Naive thymus-derived CD8-positive, alpha-beta T cell (primary cell): ENCODE measurements at places on chromosomes 7 and 10.

- peak; percentile 75 for DNase-seq
Measured at GRCh38 chr7:98202367-98203195, 8.7 kb upstream of the BHLHA15 start.

GRCh38 chr7:38232502-38233366, 40.7 kb downstream of the TARP start:
- DNase-seq: peak; percentile 68

- DNase-seq: no peak
Measured at GRCh38 chr7:5437987-5438386, 14.4 kb upstream of the TNRC18 start.

GRCh38 chr10:70771311-70772194, 13.6 kb downstream of the TBATA start:
- DNase-seq: no peak

DNA sequence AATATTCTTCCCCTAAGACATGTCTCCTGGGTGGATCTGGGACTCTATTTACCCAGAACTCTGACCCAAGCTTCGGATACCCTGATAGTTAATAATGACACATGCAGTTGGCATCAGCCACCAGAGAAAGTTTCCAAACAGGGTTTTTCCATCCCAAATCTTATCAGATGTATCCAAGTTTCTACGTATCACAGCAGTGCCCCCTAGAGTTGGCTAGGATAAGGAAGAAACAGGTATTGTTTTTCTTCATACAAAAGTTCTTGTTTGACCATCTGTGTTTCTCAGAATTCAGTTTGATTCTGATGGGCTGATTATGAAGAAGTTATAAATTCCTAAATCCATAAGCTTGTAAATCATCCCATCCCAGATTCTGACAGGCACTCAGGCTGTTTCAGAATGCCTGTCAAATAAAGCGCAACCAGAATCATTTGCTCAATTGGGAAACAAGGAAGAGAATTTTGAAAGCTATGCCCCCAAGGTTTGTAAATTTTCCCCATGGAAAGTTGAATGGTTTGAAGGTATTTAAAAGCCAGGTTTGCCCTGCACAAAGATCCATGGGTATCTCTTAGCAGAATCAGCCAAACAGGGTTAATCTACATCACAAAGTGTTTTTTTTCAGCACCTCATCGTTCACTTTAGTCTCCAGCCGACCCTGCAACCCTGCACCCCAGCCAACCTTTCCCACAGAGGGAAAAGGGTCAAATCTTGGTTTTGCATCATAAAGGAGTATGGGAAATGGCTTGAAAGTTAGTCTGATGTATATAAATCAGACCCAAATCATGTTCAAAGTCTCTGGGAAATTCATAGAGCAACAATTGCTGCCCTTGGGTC, 47.4 kb downstream of the NRAP start:
- no peak for DNase-seq

DNA sequence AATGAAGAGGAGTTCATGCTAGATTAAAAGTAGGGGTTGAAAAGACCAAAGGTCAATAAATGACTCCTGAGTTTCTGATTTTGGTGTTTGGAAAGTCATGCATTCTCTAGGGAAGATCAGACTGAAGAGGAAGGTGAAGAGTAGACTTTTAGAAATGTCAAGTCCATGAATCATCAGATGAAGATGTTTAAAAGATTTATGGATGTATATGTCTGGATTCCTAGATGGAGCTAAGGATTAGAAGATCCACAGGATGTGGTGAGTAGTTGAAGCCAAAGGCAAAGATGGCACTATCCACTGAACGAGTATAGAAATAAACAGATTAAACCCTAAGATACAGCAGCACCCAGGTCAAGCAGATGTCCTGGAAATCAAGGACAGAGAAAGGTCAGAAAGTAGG, 298.5 kb downstream of the GPAM start:
- no peak for DNase-seq

- no peak for DNase-seq
Measured at GRCh38 chr10:61608255-61609033, 54.3 kb upstream of the CABCOCO1 start.

DNA sequence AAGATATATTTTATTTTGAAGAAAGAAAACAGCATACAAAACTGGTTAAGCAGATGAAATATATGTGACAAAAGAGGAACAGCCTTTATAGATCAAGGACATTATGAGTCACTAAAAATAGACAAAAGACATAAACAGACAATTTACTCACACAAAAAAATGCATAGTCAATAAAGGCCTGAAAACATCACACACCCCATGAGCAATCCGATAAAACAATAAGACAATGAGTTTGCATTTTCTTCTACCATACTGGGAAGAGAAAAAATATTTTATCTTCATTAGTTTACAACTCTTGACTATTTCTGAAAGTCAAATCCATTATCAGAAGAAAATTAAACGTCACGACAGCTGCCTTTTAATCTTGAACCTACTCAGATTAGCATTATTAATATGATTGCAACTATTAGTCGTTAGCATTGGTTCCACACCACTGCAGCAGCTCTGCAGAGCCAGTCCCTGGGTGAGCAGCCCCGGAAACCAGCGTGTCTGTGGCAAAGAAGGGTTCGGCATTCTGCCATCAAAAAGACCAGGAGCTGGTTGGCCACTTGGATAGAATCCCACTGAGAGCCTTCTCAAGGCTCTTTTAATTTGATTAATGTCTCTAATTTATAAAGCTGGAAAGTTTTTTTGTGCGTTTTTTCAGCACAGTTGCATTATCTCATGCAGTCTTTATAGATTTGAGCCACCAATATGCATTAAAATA, 305.4 kb upstream of the SHH start:
- DNase-seq: no peak

GRCh38 chr10:5094265-5095205, at the start of gene AKR1C3:
AKR1C3 (plus strand) TSS chr10:5094414; CDS start chr10:5094445, 31 bp downstream.
- DNase-seq: no peak

- DNase-seq: no peak
Measured at GRCh38 chr7:95470452-95470851, 15.3 kb upstream of the ASB4 start.

- DNase-seq: no peak
Measured at GRCh38 chr7:12583922-12584321, 13.4 kb downstream of the SCIN start.

DNA sequence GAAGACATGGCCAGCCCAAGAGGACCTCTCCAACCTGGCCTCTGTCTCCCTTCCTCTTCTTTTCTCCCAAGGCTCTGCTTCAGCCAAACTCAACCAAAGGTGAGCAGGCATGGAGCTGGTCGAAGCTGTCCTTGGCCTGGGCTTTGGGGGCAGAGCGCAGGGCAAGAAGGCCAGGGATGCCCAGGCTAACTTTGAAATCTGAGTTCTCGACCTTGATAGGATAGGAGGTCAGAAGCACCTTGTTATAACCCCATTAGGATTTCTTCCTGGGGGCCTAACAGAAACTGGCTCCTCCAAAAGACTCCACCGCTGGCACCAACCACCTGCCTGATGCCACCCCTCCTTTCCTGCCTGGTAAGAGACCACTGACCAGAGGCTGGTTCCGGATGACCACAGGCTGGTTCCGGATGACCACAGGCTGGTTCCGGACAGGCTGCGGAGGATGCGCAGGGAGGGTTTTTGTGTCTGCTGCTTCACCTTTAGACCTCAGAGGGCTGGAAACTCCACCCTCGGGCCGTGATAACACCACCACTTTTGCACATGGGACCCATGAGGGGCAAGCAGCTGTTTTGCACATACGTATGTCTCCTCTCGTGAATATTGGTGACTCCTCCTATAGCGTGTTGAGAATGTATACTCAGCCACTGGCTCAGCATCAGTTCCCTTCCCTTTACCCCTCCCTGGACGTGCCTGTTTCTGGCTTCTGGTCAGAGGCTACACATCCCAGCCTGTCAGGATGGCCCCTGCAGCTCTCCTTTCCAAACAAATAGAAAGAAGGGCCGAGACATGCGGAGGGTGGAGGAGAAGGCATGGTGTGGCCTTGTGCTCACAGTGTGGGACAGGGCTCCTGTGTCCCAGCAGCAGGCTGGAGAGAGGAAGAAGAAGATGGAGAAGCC, 140.1 kb downstream of the DNAJB6 start:
- no peak for DNase-seq

DNA sequence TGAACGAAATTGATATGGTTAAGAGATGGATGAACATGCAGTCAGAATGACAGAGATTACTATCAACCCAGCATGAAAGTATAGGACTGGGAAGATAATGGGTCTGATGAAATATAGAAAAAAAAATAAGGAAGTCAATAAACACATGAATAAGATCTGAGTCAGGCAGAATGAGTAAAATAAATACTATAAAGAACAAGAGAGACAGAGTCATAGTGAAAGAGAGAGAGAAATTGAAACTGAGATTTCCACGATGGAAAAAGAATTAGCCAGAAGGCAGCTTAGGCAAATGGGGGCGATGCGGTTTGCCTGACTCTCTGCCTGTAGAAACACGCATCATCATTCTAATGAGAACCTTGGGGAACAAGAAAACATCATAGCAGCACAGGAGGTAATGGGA, 26.6 kb downstream of the SEMA3D start:
- DNase-seq: no peak

DNA sequence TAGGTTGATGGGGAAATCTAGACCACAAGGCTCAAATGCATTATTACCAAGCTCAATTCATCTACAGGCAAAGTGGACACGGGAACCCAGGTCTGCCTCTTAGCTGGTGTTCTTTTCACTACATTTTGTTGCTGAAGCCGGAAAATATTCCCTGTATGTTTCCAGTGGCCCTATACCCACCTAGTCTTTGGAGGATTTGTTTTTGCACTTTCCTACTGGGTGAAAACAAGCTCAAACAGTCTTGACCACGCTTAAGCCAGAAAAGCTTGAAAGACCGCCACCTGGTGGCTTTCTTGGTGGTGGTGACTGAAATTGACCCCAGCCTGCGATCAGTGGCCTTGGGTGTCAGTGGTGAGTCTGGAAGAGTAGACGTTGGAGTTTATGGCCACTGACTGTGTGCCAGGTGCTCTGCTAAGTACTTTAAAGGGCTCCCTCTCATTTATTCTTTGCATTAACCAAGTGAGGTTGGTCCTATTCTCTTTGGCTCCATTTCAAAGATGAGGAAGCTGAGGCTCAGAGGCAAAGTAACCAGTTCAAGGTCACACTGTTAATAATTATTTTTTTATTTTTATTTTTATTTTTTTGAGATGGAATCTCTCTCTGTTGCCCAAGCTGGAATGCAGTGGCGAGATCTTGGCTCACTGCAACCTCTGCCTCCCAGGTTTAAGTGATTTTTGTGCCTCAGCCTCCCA, 11.1 kb upstream of the CRTAC1 start:
- DNase-seq: peak; percentile 20

DNA sequence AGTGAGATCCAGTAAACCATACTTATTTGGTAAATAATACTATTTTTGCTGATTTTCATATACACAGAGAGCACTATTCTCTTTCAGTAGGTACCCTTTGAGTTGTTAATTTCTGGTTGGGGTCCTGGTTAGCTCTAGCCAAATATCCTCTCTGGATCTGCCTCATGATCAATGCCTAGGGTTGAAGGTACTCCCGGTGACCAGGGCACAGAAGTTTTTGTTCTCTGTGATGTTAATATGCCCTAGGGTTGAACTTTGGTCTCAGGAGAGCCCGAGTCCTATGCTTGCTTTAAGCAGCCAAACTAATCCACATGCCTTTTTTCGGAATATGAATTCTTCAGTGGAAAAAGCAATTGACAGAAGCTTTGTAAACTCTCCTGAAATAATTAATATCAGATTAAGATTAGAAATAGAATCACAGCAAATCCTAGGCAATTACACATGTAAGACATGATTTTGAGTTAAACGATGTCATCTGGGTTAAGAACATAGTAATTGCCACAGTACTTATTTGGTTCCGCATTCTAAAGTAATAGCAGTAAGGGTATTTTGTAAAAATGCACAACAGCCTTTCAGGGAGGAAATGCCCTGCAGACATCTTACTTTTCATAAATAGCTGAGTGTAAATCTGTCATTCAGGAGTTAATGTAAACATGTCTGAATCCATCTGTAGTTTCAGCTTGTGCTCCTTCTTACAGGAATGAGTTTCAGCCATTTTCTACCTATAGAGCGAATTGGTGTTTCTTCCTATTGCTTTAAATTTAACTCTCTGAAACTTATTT, 10.1 kb downstream of the CHN2 start:
- no peak for DNase-seq

GRCh38 chr10:69914398-69915214, 112.9 kb downstream of the COL13A1 start:
- peak; percentile 32 for DNase-seq
